ENCODE measurements at places on chromosomes 3 and 15.

DNA sequence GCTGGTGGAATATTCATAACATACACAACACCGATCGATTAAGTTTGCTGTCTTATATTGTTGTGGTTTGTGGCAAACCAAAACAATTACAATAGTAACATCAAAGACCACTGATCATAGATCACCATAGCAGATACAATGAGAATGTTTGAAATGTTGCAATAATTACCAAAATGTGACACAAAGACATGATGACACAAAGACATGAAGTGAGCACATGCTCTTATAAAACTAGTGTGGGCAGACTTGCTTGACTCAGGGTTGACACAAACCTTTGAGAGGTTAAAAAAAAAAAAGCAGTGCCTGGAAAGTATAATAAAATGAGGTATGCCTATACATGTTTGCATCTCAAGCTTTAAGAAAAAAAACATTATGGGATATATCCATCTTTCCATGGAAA lies 130.3 kb downstream of the NR1I2 start:
- DNase-seq: no peak

DNA sequence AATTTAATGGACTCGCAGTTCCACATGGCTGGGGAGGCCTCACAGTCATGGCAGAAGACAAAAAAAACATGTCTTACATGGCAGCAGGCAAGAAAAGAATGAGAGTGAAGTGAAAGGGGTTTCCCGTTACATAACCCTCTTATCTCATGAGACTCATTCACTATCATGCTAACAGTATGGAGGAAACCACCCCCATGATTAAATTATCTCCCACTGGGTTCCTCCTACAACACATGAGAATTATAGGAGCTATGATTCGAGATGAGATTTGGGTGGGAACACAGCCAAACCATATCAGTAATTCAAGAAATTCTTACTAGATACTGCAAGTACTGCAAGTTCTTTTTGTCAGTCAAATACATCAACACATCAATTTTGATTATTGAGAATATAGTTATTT lies 311.4 kb upstream of the SLITRK3 start:
- DNase-seq: no peak

DNA sequence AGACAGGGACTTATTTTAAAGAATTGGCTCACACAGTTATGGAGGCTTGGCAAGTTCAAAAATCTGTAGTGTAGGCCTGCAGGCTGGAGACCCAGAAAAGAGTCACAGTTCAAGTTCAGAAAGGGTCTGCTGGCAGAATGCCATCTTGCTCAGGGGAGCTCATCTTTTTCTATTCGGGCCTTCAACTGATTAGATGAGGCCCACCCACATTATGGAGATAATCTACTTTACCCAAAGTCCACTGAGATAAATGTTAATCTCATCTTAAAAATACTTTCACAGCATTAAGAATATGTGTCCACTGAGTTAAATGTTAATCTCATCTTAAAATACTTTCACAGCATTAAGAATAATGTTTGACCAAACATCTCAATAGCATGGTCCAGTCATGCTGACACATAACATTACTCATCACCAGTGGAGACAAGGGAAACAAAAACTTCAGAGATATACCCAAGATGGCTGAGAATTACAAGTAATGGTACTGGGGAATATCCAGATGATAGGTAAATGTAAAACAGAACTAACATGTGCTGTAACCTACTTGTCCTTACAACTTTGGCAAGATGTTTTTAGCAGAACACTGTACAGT lies 74.3 kb upstream of the STAC start:
- DNase-seq: no peak

DNA sequence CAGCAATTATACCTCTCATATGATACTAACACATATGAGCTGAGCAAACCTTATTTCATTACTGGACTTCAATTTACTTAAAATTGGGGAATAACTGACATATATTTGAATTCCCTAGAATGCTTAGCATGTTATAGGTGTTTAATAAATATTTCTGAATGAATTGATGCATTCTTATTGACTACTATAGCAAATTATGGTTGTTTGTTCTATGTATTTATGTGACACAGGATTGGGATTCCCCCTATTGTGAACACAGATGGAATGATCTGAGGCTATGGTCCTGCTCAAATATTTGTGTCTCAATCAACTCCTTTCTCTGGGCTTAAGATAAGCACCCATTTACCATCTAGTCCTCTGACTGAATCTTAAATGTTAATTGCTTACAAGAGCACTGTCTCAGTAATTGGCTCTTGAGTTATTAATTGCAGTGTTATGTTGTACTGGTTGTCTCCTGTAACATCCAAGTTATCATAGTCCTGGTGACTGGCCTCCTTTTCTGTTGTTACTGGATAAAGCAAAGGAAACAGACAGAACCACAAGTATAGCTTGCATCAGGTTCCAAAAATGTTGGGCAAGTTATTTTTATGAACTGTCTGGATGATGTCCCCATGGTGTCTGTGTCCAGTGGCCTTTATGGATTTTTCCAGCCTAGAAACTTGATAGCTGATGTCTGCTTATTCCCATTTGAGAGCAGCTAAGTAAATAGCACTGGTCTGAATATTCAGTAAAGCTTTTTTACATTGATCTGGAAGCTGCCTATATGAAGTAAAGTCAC lies 2.3 kb upstream of the UACA start:
- no peak for DNase-seq

- no peak for DNase-seq
Observed at GRCh38 chr3:51968170-51968775, 1.0 kb upstream of the PCBP4 start.

GRCh38 chr15:71094137-71094536 lies 21.1 kb upstream of the THSD4 start:
- no peak for DNase-seq

- no peak for DNase-seq
Observed at GRCh38 chr15:52163321-52164190, 27.6 kb downstream of the GNB5 start.

GRCh38 chr3:115518100-115518852 lies 105.0 kb upstream of the GAP43 start:
- DNase-seq: no peak

GRCh38 chr3:160081958-160082533 lies 93.4 kb downstream of the IL12A start:
- DNase-seq: no peak

- DNase-seq: no peak
Observed at GRCh38 chr3:64983583-64984359, 296.0 kb upstream of the ADAMTS9 start.

DNA sequence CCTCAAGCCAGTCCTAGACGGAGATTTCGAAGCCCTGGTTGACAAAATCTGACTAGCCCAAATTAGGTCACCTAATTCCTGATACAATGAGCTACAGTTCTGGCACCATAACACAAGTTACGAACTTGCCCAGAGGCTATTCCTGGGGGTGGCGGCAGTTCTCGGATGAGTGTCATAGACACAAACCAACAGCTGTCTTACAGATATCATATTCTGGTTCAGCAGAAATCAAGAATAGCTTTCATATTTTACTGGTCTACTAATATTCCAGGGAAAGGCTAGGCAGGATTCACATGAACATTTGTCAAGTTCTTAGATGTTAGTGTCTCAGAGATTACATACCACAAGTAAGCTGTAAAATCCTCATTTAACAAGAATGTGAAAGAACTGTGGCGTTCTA lies 8.8 kb downstream of the ANAPC13 start:
- DNase-seq: no peak

- DNase-seq: no peak
Observed at GRCh38 chr3:152299249-152299976, 30.7 kb downstream of the MBNL1 start.

- DNase-seq: no peak
Observed at GRCh38 chr3:186719945-186720739, 3.0 kb downstream of the KNG1 start.

GRCh38 chr15:45110256-45110820 lies 3.6 kb downstream of the DUOX2 start:
- DNase-seq: no peak

GRCh38 chr3:167078070-167078622 lies 302.0 kb downstream of the ZBBX start:
- DNase-seq: no peak

DNA sequence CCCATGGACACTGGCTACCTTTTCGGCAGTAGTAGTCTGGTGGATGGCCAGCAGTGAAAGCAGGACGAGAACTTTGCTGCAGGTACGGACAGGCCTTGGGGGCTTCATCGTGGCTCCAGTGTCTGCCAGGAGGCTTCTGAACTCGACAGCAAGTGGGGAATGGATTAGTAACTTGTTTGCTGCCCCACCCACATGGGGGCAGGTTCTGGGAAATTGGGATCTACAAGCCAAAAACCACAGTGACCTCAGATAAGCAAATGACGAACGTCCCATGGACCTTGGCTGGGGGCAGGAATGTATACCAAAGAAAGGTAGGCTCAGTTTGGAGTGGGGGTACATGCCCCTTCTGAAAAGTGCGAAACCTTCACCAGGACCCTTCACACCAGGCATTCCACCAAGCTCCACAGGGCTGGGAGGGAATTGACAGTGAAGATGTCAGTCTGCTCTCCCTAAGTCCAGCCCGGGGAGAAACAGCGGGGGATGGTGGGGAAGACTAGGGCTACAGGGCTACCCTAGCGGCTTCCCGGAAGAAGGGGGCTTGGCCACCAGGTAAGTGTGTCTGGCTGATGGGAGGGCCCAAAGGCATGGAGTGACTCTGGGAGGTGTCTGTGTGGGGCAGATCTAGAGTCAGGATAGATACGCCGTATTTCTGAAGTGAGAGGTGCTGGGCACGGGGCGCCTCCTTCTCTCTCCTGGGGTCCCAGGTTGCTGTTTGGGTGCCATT lies at the start of gene ITIH4:
Gene ITIH4 (minus strand): TSS at position 138 of the 724 bp plus-strand sequence. CDS start 30 bp downstream, at position 108.
- DNase-seq: no peak

GRCh38 chr15:75720787-75721479 lies 8.3 kb upstream of the CSPG4 start:
- DNase-seq: no peak

GRCh38 chr3:192812743-192813383 lies 85.5 kb upstream of the FGF12 start:
- DNase-seq: no peak

- no peak for DNase-seq
Observed at GRCh38 chr15:101120987-101121386, 130.9 kb downstream of the CHSY1 start.

DNA sequence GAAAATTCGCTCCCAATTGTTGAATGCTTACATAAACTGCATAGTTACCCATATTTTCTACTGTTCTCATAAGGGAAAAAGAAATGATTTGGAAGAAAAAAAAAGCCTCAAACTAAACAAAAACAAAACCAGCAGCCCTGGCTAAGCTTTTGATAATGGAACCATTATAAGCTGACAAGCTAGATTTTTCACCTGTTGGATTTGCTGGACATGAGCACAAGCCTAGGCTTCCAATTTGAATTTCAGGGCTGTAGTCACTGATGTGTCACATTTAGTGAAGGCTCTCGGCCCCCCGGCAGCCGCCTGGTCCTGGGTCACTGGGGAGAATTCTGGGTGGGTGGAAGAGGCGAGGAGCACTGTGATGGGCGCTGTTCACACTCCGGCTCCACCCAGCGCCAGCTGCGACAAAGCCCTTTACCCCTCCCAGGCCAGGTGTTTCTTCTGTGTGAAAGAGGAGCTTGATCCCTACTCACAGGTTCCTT lies 4.6 kb downstream of the FBXL22 start:
- DNase-seq: no peak
